ENCODE measurements at places on chromosomes 16 and 17.

- no peak for DNase-seq
Observed at GRCh38 chr16:55678161-55678821, 22.5 kb downstream of the SLC6A2 start.

DNA sequence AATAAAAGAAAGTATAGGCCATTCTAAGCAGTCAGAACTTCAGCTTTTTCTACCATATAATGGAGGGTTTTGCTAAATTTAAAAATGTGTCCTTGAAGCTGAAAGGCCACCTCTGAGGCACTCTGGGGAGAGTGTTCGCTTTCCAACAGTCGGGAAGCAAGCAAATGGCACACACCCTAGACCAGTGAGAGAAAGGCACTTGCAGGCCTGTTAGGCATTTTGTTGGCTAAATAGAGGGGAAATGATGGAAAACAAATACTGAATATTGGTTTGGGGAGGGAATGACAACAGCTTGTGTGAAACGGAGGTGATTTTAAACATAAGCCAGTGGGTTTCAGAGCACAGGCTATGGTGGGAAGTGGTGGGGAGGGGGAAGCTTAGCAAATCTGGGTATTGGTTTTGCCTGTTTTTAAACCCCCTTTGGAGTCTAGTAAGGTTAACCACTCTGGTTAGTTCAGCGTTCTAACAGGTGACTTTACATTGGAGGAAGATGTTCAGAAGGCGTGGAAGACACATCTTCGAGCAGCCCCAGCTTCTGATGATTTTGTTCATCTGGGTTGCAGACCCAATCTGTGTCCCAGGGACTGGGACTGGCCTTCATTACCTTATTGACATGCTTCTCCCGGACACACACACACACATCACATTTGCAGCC is 90.5 kb downstream of the PRKCA start:
- no peak for DNase-seq

DNA sequence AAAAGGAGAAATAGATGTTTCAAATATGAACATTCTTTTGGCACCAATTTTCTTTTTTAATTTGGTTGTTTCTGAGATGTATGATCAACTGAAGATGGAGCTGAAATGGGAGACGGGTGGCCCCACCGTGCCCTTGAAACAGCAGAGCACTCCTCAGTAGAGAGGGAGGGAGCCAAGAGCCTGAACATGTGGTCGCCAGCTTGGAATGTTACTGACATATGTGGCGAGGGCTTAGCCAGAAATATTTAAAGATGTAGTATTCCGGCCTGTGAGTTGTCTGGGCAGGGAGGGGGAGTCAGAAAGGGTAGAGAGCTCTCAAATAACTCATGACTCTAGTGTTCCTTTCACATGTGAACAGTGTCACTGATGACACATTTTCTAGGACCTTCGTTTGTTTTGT is 13.3 kb upstream of the MRC2 start:
- peak; percentile 88 for DNase-seq

DNA sequence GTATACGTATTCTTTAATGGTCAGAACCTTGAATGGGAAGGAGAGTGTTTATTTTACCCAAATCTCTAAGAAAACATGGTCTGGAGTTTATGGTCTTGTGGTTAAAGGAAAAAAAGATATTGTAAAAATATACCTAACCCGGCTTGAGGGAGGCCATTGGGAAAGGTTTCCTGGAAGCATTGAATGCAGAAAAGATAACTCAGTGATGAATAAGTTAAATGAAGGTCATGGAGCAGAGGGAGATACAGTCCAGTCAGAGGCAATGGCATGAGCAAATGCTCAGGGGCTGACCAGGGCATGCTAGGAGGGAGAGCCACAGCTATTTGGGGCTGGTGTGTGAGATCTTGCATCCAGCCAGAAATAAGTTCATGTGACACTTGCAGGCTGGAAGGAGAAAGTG is 430.4 kb upstream of the CDH5 start:
- DNase-seq = no peak

DNA sequence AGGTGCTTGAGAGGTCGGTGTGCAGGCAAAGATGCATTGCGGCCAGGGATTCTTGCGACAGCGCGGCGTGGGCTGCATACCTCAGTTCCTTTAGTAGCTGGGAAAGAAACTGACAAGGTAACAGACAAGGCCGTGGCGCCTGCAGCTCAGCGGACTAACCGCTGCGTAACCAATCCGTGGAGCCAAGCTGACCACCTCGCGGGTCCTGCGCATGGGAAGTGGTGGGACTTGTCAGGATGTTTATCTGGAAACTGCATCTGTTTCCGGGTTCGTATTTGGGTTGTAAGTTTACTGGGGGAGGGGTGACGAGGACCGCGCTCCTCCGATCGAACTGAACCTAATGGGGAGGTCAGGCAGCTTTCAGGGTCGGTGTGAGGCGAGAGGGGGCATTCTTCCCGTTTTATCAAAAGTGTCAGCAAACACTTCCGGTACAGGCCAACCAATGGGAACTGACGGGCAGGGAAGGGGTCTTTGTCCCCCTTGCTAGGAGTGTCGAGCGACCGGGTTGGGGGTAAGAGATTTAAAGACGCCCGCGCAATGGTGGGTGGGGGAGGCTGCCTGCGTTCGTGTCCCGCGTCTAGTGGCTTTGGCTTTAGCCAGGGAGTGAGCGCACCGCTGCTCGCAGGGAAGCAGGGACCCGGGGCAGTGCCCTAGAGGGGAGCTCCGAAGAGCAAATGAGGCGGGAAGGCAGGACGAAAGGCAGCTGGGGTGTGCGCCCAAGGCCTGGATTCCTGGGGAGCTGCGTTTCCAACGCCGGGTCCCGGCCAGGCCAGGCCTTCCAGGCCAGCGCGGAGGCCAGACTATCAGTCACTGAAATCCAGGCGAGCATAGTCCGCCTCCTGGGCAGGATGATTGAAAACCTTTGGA is 7.0 kb downstream of the IRX6 start:
- DNase-seq = no peak

DNA sequence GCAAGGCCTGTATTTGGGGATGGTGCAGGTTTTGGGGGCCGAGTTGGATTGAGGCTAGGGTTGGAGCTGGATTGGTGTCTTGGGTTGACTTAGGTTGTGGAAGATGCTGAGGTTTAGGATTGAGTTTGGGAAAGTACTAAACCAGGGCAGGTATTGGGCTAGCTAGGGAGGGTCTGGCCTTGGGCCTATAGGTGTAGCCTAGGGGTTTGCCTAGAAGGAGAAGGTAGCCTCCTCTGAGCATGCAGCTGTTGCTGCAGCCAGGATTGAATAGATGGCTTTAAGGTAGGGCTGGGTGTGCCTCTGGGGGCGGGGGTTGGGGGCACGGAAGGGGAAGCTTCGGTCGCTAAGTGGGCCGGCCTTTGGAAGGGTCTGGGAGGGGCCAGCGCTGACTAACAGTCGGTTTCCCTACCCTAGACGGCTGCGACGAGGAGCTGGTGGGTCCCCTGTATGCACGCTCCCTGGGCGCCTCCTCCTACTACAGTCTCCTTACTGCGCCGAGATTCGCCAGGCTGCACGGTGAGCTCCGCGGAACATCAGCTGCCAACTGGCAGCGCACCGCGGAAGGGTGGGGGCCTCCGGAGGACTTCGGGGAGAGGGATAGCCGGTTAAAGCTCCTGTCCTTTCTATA is 1.2 kb downstream of the CNTNAP1 start:
- DNase-seq = no peak

DNA sequence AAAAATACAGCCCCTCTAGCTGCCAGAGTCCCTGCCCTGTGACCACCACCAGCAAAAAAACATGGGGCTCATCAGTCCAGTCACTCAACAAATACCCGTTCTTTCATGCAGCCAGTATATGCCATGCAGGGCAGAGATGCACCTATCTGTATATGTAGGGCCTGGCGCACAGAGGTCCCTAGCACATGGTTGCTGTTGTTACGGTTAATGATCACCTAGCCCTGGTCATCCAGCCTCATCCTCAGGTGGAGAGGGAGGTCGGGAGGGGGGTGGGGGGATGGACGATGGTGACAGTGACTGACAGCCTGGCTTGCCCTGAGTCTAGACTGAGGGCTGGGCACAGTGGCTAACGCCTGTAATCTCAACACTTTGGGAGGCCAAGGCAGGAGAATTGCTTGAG is 1.5 kb downstream of the SDR42E2 start:
- DNase-seq = no peak

DNA sequence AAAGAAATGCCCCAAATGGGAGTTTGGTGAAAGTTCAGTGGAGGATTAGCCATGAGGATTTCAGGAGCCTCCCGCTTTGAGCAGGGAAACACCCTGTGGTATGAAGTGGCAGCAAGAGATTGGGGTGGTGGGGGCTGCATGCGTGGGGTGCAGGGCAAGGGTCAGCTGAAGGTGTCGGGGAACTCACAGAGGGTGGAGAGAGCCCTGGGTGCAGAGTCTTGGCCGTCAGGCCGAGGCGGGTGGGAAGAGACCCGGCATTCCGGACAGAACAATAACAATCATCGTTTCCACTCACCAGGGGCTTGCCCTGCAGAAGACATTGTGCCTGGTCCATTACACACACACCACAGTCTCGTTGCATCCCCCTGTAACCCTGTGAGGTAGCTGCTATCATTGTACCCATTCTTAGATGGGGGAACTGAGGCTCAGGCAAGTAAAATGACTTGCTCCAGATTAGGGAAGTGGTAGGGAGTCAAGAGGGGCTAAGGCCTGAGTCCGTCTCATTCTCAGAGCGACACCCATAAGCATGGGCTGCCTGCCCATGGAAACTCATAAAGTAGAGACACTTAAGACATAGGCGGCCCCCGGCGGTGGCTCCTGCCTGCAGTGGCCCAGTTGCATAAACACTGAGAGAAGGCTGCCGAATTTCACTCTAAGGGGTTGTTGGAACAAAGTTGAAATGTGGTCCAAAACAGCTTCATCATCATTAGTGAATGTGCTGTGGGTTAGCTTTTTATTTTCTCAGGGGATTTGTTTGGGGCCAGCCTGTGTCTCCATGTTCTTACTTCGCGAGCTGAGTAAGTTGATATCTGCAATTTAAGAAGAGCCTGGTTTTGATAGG is 93.3 kb downstream of the CMIP start:
- no peak for DNase-seq

GRCh38 chr17:13140750-13141149 is 122.9 kb upstream of the ELAC2 start:
- DNase-seq = no peak

DNA sequence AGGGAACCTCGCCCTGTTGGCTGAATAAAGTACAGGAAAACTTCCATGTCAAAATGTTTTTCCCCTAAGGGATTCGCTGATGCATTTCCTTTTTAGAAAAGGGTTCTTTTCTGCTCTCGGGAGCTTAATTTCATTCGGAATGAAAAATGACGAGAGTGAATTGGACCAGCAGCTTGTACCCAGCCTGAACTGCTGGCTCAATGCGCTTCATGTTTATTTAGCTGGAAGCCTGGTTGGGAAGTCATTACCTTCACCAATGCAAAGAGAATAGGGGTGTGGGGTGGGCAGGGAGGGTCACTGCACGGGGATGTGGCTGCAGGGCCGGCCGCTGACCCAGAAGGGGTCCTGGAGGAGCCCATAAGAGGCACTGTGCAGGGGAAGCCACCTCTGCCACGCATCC is 207.7 kb downstream of the ENGASE start:
- DNase-seq = no peak

DNA sequence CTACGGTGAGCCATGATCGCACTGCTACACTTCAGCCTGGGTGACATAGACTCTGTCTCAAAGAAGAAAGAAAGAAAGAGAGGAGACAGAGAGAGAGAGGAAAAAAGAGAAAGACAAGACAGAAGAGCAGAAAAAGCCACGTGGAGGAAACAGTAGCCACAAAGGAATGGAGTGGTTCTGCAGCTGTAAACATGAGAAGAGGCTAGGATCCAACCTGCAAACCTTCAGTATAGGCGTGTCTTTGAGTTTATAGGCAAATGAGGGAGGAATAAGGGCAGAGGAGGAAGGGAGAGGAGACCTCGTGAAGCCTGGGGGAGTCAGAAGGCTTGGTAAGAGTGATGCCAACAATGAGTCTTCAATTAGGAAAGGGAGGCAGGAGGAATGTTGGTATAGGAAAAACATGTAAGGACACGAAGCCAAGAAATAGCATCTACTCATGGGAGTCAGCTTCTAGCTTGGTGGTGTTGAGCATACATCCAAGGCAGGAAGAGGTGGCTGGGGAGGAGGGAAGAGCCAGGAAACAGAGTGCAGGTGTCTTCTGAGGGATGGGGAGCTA is 3.9 kb downstream of the MED9 start:
- DNase-seq = no peak

- no peak for DNase-seq
Observed at GRCh38 chr16:89159066-89159849, 12.3 kb upstream of the CDH15 start.

DNA sequence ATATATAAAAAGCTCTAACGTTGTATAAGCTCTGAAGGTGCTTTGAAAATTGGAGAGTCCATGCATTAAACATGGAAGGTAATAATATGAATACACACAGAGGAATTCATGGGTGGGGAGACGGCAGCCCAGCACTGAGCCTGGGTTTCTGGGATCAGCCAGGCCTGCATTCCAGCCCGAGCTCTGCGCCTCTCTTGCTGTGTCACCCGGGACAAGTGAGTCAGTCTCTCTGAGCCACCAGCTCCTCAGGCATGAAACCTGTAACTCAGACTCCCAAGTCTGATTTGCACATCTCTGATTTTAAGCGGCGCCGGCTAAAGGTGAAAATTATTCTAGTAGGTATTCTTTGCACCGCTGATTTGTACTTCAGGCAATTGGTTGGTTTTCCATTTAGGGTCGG is 238.8 kb downstream of the MRTFB start:
- DNase-seq = no peak

GRCh38 chr16:1137604-1138003 is 15.3 kb upstream of the CACNA1H start:
- DNase-seq = no peak

DNA sequence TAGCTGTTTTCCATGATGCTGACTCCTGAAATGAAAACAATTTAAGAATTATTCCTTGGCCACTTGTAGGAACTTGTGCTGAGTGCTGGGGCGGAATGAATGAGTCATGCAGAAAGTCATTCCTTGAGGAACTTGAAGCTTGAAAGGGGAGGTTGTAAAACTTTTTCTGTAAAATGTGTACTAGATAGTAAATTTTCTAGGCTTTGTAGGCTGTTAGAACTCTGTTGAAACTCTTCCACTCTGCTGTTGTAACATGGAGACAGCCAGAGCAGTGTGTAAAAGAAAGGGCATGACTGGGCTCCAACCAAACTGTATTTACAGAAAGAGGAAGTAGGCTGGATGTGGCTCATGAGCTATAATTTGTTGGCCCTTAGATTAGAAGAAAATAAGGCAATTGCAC is 46.1 kb downstream of the ABCA8 start:
- DNase-seq = peak; percentile 96

- no peak for DNase-seq
Observed at GRCh38 chr16:89610108-89610453, 3.4 kb upstream of the DPEP1 start.
